ENCODE measurements at places on chromosomes 12 and 14.

GRCh38 chr14:32374155-32374554 is 45.1 kb downstream of the AKAP6 start:
- no peak for DNase-seq

DNA sequence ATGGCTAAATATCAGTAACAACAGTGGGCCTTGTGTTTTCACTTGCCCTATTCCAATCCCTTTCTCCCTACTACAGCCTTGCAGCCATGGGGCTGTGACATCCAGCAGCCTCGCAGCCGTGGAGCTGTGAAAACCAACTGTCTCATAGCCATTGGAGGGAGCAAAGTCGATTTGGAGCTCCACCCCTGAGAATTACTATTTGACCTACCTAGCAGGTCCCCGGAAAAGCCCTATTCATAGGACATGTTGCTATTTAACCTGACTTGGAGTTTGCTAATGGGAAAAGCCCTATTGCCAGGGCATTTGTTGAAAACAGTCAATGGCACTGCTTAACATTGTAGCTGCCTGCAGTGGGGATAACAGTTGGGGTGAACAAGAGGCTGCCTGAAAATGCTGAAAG is 33.3 kb downstream of the ERG28 start:
- DNase-seq, result no peak

- DNase-seq, result no peak
Measured at GRCh38 chr14:102583726-102584125, 8.7 kb upstream of the RCOR1 start.

- DNase-seq, result no peak
Measured at GRCh38 chr12:19332196-19332595, 107.1 kb upstream of the AEBP2 start.

Measured in 8988T (cell line).